Stimulated activated CD4-positive, alpha-beta T cell treated with anti-CD3 and anti-CD28 coated beads, Interleukin-2, amount 100 ng/mL, for 4 hours (primary cell): ENCODE measurements at places on chromosomes 7 and 10.

GRCh38 chr10:54063514-54063913, 737.5 kb downstream of the PCDH15 start:
- DNase-seq, result no peak

DNA sequence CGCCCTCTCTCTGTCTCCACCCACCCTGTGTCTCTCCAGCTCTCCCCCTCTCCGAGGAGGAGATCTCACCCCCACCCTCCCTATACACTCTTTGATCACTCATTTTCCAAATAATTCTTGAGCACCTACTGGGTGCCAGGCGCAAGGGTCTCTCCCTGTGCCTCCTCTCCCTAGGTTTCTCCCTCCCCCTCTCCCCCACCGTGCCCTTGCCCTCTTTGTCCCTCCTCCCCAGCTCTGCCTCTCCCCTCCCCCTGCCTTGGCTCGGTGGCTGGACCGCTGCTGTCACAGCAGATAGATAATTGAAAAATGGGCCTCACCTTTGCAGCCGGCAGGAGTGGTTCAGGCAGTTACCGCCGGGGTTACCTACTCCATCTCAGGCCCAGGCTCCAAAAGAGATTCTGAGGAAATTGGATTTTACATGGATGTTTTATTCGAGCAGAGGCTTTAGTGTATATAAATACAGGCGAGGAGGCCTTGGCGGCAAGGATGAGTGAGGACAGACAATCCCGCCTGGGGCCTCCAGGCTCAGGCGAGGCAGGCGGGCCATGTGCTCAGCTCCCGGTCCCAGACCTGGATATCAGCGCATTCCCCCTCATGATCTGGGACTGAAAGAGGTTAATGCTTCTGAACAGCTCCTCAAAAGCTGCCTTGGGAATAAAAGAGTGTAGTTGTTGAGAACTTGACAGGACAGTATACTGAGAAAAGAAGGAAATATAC, 60.8 kb upstream of the BTRC start:
- no peak for DNase-seq

DNA sequence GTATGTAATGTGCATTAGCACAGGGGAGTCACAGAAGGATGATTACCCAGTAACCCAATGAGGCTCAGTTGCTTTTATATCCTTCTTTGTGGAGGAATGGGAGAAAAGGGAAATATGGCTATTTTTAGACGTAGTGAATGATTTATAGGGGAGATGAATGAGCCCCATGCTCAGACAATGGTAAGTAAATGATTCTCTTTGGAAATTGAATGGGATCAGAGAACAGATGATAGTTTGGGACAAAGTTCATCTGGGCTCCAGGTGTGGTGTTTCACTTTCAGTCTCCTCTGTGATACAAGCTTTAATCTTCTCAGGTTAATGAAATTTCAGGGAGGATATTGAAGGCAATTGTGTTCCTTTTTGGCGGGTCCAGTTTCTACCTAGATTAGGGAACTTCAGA, 63.0 kb upstream of the MPP7 start:
- DNase-seq, result no peak

- no peak for DNase-seq
Measured at GRCh38 chr7:155336812-155337602, 39.3 kb downstream of the INSIG1 start.

DNA sequence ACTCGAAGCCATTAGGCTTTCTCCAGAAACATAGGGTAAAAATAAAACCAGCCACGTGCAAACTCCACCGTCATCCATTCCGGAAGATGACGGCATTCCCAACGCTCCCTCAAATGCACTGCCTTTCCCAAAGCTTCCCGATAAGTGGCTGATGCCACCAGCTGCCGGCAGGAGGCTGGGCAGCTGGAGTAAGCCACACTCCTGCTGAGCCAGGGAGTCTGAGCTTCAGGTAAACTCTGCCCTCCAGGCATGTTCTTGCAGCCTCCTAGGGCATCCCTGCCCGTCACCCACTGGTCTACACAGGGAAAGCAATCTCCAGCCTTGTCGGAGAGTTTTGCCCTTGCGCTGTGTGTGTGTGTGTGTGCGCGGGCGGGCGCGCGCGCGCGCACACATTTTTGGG, 40.5 kb upstream of the TMEM273 start:
- DNase-seq, result no peak

- DNase-seq, result no peak
Measured at GRCh38 chr7:156989766-156990535, 20.5 kb downstream of the MNX1 start.
